Stimulated activated CD4-positive, alpha-beta T cell treated with anti-CD3 and anti-CD28 coated beads, TNF-alpha, amount 100 ng/mL, for 4 hours (primary cell): ENCODE measurements at places on chromosomes 2 and 18.

GRCh38 chr2:230575642-230576324, 136.9 kb upstream of the CAB39 start:
- no peak for DNase-seq

GRCh38 chr2:174343623-174344455, 9.1 kb downstream of the SP9 start:
- DNase-seq, result no peak

GRCh38 chr18:66727991-66728390, 124.1 kb upstream of the CDH19 start:
- no peak for DNase-seq

DNA sequence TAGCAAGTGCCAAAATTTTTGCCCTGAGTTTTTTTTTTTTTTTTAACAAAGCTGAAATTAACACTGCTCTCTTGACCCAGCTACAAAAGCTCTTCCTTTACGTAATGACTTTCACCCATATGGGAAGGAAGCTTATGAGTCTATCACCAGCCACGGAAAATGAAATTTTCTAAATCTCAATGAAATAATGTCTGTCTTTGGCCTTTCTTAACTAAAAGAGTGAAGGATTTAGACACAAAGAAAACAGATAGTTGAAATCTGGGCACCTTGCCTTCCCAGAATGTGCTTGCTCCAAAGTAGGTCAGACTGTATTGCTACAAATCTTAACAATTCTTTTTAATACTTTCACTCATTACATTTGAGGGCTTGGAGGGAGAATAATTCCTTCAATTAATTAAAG, 180.8 kb upstream of the MGAT5 start:
- DNase-seq, result no peak

DNA sequence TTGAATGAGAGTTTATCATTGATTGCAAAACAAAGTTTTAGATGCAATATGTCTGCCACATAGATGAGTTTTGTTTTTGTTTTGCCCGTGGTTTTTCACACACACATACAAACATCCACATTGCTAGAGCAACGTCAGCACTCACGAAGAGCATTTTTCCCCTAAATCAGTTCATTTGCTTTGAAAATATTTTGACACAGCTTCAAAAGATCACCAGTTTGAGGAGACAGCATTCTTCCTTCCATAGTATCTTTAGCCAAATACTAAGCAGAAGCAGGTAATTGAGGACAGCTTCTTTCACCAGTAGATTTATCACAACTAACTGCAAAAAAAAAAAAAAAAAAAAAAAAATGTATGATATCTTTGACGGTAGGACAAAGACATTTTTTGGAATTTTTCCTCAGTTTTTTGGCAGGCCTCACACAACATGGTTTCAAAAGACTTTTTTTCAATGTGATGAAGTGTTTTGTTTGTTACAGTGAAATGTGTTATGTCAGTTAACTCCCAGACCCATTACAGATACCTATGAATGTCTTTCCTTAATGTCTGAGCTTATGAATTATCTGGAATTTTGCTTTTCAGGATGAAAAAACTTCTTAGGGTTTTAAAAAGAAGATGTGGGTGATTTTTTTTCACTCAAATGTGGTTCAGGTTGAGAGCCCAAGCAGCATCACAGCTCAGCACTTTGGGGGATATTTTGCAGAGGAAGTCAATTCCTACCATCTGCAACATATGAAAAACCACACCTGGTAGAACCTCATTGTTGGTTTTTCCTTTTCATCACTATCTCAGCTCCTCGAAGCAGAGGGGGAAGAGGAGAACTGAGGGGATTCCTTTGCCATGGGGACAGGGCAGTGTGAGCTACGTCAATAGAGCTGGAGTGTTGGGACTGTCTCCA, 31.6 kb downstream of the AOX1 start:
- DNase-seq, result no peak
